ENCODE measurements at places on chromosomes 3 and 15.

GRCh38 chr3:69323941-69324340 is 61.9 kb downstream of the FRMD4B start:
- DNase-seq: no peak

- DNase-seq: no peak
Observed at GRCh38 chr3:104854468-104854867, 512.2 kb upstream of the ALCAM start.

DNA sequence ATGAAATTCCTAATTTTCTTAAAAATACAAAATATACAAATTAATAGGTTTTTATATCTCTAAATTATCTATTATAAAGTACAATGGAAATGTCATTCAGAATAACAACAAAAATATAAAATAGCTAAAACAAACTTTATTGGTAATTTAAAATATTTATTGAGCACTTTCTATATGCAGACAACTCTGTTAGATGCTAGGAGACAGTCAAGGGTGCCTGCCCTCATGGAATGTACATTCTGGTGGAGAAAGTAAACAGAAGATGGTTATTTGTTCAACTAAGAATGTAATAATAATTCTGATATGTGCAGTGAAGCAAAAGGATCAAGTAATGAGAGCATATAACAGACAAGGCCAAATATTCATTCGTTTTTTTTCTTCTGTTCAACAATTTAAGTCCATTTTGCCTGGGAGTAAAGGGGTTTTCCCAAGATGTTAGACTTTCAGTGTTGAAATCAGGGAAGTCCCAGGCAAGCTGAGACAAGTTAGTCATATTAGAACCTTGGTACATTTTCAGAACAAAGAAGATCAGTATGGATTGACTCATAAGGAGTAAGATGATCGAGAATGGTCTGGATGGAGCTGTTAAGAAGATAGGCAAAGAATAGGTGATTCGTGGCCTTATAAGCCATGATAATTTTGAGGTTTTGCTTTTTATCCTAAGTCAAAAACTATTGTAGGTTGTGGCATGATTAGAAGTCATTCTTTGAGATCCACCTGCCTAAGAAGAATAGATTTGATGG is 150.2 kb upstream of the MLF1 start:
- DNase-seq: no peak

DNA sequence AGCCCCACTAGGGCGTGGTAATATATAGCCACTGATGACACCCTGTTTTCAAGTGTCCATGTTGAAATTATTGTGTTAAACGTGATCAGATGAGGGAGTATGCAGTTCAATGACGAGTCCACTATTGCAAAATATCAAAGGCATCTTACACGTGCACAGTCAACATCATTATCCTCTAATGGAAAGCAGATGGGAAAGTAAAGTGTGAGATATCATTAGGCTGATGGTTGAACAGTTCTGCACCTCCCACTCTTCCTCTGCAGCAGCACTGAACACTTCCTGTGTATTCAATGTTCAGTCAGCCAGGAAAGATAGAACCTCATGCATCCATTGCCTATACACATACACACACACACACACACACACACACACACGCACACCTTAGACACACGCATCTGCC is 431.8 kb upstream of the CCDC54 start:
- no peak for DNase-seq

GRCh38 chr3:101685870-101686307 is 629 bp downstream of the RPL24 start:
- no peak for DNase-seq

- DNase-seq: no peak
Observed at GRCh38 chr3:31369637-31370379, 162.9 kb upstream of the STT3B start.

DNA sequence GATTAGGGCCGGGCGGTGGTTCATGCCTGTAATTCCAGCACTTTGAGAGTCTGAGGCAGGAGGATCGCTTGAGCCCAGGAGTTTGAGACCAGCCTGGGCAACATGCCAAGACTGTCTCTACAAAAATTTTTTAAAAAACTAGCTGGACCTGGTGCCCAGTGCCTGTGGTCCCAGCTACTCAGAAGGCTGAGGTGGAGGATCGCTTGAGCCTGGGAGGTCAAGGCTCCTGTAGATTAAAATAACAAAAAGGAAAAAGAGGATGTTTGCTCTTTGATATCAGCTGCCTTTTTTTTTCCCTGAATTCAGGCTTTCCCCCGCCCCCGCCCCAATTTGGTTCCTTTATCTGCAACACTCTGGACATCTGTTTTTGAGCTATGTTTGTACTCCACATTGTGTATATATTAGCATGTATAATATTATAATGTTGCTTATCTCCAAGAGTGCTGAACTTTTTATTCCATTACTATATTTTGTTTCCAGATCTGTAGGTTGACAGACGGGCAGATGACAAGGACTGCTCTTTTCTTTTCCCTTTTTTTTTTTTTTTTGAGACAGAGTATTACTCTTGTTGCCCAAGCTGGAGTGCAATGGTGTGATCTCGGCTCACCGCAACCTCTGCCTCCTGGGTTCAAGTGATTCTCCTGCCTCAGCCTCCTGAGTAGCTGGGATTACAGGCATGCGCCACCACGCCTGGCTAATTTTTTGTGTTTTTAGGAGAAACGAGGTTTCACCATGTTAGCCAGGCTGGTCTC is 4.6 kb downstream of the SNAP23 start:
- no peak for DNase-seq

DNA sequence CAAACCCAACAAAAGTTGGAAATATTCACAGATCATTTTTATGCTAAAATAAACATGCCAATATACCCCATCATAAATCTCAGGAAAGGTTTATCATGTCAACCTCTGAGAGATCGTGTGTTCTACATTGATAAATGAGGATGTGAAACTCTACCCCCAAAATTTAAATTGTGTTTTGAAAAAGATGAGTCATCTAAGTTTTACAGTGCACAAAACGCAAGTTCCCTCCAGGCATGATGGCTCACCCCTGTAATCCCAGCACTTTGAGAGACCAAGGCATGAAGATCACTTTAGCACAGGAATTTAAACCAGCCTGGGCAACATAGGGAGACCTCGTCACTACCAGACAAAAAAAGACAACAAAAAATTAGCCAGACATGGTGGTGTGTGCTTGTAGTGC is 1487.0 kb upstream of the GBE1 start:
- no peak for DNase-seq

DNA sequence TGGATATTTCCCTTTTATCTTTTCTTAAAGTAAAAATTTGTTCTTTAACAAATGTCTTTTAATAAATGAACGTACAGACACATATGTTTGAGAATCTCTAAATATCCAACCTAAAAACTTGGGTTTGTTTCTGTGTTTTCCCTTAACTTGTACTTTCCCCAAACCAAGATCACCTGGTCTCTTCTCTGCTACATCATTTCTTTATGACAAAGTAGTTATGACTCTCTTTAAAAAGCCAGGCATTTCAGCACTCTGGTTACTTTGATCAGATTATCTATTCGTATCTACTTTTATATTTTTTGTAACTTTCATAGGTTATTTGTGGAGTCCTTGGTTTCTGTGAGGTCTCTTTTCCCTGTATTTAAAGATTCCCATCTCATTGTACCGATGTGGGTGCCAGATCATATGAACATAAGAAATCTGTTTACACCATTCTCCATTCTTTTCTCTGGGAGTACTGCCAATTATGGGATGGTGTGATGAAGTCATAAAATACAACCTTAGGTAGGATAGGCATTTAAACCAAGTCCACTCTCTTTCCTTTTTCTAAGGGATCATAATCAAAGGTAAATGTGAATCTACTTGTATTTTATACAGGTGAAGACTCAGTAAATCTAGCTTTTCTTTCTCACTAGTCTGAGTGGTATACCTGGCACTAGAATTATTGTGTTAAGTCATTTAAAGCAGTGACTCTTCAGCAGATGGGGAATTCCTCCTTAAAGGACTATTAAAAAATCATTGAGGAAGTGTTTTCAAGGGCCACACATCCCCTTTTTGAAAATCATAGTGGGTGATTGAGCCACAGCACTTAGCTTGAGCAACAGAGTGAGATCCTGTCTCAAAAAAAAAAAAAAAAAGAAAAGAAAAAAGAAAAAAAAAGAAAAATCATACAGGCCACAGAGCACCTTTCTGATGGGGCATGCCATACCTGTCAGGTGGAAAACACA is 12.4 kb upstream of the NFKBIZ start:
- peak; percentile 84 for DNase-seq

GRCh38 chr3:104715972-104716371 is 650.7 kb upstream of the ALCAM start:
- DNase-seq: no peak

- DNase-seq: no peak
Observed at GRCh38 chr15:63417721-63418120, 36.1 kb upstream of the CA12 start.

DNA sequence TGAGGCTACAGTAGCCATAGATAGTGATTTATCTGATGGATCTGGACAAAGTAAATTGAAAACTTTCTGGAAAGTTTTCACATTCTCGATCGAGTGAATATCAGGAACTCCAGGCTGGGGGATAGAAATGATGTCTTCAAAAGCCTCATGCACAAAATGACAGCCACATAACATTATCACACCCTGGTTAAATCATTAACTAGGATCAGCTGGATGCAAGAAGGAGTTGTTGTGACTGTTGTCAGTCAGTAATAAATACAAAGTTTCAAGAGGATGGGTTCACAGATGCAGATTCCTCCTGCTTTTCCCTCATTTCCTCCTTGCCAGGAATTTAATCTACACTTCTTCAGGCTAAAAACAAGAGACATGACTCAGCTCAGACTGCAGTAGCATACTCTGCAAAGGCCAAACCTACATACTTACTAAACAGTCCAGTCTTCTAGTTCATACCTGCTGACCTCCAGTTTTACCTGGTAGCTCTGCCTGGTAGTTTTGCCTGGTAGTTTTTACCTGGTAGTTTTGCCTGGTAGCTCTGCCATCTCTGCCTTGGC is 40.9 kb downstream of the C2CD4A start:
- no peak for DNase-seq

- no peak for DNase-seq
Observed at GRCh38 chr3:50333744-50334328, 5.8 kb upstream of the TUSC2 start.

DNA sequence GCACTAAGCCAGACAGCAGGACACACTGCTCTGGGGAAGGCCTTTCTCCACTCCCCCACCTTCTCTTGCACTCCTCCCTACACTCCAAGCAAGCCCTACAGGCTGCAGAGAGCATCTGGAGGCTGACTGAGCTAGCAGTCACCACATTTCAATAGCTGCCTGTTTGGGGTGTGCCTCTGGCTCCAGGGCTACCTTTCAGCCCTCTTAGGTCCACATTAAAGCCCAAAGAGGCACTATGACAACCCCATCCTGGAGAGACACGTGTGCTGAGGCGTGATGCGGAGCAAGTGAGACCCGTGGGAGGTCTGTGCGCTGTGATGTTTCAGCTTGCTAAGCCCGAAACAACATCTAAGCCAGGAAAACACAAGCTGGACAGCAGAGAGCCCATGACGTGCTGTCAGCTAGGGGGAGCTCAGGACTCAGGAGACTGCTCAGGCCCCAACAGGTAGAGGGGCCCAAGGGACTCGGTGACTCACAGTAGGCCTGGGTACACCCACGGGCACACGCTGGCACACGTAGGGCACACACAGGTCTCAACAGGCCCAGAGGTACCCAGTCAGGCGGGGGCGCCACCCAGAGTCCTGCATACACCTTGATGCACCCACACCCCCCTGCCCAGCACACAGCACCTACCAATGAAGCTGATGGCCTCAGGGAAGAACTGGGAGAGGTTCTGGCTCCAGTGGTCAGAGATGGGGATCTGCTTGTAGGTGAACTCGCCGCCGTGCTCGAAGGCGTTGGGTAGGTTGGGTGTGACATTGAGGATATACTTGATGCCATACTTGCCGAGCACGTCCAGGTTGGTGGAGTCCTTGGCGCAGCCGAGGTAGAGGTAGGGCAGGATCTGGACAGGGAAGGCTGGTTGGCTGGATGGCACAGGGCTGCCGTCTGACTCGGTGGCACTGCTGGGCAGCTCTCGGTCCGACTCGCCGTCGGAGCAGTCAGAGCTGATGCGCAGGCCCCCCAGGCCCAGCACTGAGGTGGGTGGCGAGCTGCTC is 2.8 kb downstream of the DUSP7 start:
- no peak for DNase-seq

DNA sequence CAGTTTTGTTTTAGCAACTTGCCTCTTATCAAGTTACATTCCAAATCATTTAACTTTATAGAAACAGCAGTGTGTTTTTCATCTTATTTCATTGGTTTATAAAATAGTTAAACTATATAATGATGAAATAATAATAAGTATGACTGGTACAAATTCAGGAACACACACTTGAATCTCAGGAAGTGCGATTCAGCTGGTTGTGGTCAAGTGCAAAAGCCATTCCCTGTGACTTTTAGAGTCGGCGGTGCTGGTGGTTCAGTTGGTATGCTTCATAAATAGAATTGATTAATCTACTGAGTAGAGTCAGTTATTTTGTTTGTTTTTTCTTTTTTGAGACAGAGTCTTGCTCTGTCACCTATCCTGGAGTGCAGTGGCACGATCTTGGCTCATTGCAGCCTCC is 22.7 kb downstream of the SACM1L start:
- no peak for DNase-seq

DNA sequence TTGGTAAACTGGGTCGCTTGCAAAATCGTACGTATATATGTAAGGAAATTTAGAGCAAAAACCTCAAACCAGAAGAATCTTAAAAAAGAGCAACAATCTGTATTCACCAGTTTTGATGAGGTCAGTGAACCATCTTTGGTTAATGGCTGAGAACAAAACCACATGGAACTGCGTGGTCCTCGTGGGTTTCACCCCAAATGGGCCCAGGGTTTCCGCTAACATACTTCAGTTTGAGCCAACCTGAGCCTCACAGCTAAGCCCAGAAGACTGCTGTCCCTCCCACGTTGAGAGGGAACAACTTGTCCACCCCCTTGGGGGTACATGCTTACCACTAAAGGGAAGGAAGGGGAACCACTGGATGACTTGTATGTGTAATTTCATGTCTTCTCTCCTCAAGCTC is 204.6 kb downstream of the CACNA2D3 start:
- no peak for DNase-seq

DNA sequence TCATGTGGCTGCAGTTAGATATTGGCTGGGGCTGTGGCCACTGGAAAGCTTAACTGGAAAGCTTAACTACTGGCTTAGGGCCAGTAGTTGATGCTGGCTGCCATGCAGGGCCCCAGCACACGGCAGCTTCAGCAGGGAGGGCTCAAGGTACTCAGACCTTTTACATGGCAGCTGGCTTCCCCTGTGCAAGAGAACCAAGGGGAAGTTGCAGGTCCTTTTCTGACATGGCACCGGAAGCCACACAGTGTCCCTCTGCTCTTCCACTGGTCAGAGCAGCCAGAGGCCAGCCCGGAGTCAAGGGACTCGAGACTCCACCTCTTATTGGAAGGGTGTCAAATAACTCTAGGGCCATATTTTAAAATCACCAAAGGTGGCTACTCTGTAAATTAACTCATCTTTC is 24.5 kb downstream of the CCR9 start:
- DNase-seq: no peak

DNA sequence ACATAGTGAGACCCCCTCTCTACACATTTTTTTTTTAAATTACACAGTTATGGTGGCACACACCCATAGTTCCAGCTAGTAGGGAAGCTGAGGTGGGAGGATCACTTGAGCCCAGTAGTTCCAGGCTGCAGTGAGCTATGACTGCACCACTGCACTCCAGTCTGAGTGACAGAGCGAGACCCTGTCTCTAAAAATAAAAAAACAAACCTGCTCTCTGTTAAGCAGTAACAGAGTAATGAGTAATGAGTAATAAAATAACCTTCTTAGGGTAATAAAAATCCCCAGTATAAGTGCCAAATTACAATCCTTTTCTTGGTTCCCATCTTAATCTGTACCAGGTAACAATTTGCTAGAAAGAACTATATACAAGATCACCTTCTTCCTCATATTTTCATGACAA is 65.9 kb upstream of the PLXND1 start:
- no peak for DNase-seq

Data from AML-193 (cell line).